ENCODE measurements at places on chromosomes 3 and 15. TPM values are rescaled to one million over a fixed set of nuclear protein-coding genes. Genes with fewer than 3 reads are reported as not detected.

Gene LINGO1
- 0.78 TPM for total RNA-seq

Gene IGF2BP2
- total RNA-seq, result 15.9 TPM

Gene ZIC1
- not detected for total RNA-seq

Gene VGLL3
- total RNA-seq, result 4.5 TPM

Gene ISLR2
- total RNA-seq, result 1.3 TPM

DNA sequence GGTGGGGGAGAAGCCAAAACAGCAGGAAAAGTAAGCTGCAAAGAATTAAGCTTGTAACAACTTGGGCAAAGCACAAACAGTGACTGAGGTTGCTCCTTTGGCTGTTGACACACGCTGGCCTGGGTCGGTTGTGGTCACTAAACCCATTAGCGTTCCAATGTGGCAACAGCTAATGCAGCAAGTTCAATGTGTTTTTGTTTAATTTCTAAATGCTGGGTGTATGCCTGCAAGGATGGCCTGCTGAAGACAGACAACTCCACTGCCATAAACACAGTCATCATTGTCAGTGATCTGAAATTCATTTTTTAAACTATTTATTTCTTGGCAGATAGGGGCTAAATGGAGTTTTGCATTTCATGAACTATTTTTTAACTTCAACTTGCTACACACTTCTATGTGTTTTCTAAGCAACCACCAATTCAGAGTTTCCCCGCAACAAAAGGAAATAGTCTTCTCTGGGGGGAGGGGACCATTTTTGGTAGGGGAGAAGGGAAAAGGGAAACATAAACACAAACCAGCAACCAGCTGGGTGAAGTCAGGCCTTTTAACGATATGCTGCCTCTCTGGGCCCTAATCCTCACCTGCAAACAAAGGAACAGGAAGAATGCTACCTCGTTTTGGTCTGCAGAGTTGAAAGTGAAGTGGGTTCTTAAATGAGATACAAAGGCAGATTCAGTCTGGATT, 34.8 kb upstream of the WNT5A start:
- DNase-seq, result no peak

GRCh38 chr15:60076045-60076444, 71.9 kb downstream of the FOXB1 start:
- DNase-seq, result no peak

DNA sequence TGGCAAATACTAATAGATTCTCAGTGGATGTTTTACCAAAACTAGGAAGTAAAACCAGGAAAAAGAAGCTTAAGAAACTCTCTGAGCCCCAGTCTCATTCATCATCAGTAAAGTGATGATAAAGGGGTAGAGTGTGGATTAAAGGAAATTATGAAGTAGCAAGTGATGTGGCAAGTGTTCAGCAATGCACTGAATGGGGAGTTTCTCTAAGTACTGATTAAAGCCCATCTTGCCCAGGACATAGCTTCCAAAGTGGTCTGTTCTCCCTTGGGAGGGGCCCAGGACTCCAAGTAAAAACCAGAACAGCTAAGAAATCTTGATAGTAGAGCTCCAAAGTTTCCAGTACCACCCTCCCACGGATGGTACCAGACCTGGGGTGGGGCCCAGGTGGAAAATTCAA, 137.3 kb downstream of the WNT5A start:
- DNase-seq, result no peak

- DNase-seq, result no peak
Measured at GRCh38 chr15:98956796-98957553, 50.6 kb downstream of the PGPEP1L start.

GRCh38 chr3:57681691-57682090, 11.2 kb downstream of the DENND6A start:
- no peak for DNase-seq

GRCh38 chr3:192382861-192383260, 344.5 kb downstream of the FGF12 start:
- DNase-seq, result no peak

DNA sequence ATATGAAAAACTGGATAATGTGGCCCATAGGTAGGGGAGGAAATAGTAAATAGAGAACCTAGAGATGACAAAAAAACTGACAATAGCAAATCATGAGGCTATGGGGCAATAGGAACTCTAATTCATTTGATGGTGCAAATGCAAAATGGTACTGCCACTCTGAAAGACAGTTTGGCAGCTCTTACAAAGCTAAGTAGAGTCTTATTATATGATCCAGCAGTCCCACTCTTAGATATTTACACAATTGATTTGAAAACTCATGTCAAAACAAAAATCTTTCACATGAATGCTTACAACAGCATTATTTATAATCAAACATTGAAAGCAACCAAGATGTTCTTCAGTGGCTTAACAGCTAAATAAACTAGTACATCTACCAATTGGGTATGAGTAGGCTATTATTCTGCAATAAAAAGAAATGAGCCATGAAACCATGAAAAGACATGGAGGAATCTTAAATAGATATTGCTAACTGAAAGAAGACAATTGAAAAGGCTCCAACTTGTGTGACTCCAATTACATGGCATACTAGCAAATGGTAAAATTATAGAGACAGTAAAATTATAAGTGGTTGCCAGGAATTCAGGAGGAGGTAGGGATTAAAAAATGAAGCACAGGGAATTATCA, 321.8 kb upstream of the STAC start:
- no peak for DNase-seq

DNA sequence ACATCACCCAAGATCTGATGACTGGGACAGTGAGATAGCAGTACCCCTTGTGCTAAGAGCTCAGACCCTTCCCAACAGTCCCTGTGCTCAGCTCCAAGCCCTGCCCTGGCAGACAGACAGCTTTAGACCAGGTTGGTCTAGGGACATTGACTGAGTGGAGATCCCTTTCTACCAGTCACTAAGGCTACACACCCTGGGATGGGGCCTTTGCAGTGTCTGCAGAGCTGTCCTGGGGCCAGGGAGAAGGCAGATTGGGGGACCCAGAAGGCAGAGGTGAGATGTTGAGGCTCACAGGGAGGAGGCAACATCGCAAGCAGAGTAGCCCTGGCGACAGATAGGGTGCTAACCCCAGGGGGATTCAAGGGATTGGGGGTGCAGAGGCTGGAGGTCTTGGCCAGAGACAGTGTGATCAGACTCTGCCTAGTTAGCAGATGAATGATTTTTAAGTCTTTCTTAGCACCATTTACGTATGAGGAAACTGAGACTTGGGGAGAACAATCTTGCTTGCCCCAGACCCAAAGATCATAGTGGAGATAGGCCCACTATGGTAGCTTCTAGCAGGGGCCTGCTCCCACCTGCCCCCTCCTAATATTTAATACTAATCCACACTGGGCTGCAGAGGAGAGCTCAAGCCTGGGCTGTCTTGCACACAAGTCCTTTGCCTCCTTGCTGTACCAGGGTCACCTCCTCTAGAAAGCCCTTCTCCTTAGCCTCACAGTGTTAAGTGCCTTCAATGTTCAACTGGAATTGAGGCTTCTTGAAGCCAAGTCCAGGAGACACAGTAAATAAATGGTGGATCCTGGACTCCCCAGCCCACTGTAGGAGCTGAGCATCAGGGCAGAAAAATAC, 32.6 kb downstream of the HMCES start:
- DNase-seq, result no peak

Measured in Right ventricle myocardium inferior (tissue), 1 donor.